Osteoblast (primary cell): ENCODE measurements at places on chromosomes 3 and 15. TPM values are rescaled to one million over a fixed set of nuclear protein-coding genes. Genes with fewer than 3 reads are reported as not detected.

GRCh38 chr3:182735672-182736071 is 57.6 kb upstream of the ATP11B start:
- no peak overlapping the region for H3K4me3 ChIP-seq
- peak; percentile 70 for DNase-seq
- no peaks in the 10 kb centered on the region for H3K36me3 ChIP-seq

DNA sequence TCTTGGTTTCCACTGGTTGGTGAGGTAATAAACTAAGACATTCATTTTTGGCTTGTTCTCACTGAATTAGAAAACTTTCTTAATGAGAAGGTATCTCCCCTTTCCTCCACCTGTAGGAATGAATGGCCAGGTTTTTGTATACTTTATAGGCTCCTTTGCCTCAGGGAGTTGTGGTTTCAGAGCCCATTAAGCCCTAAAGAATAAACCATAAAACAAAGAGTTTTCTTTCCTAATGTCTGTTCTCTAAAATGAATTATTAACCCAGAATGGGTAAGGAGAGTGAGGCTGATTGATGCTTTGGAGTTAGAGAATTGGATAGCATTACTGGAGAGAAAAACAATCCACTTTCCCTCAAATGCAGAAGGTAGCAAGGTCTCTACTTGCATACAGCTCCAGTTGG is 67.6 kb downstream of the TIGIT start:
- H3K27ac ChIP-seq = no peak overlapping the region
- H3K27me3 ChIP-seq = no peaks in the 10 kb centered on the region
- H3K4me3 ChIP-seq = no peak overlapping the region
- H3K4me1 ChIP-seq = peaks cover 11% of the 10 kb centered on the region
- no peak for DNase-seq

GRCh38 chr15:77716632-77717332 is 84.1 kb upstream of the LINGO1 start:
- H3K4me1 ChIP-seq = no peaks in the 10 kb centered on the region
- DNase-seq = peak; percentile 47
- H3K4me3 ChIP-seq = no peak overlapping the region
- peaks cover 5% of the 10 kb centered on the region for H3K27me3 ChIP-seq

- no peaks in the 10 kb centered on the region for H3K36me3 ChIP-seq
- H3K4me3 ChIP-seq = no peak overlapping the region
- DNase-seq = peak; percentile 100
- peaks cover 15% of the 10 kb centered on the region for H3K4me1 ChIP-seq
- H3K27ac ChIP-seq = no peak overlapping the region
- H3K27me3 ChIP-seq = peaks cover 26% of the 10 kb centered on the region
Observed at GRCh38 chr3:42683875-42684598, 1.3 kb upstream of the KLHL40 start.

GRCh38 chr3:51941463-51941797 is 274 bp downstream of the RRP9 start:
- DNase-seq = no peak
- peaks cover 45% of the 10 kb centered on the region for H3K36me3 ChIP-seq
- H3K27me3 ChIP-seq = no peaks in the 10 kb centered on the region
- peaks cover 25% of the 10 kb centered on the region for H3K4me1 ChIP-seq
- H3K27ac ChIP-seq = peak overlapping the region; percentile 71

Gene MRAS
- total RNA-seq = 80.7 and 81.6 TPM in 2 replicates

Gene SOX14
- not detected in 2 replicates for total RNA-seq

DNA sequence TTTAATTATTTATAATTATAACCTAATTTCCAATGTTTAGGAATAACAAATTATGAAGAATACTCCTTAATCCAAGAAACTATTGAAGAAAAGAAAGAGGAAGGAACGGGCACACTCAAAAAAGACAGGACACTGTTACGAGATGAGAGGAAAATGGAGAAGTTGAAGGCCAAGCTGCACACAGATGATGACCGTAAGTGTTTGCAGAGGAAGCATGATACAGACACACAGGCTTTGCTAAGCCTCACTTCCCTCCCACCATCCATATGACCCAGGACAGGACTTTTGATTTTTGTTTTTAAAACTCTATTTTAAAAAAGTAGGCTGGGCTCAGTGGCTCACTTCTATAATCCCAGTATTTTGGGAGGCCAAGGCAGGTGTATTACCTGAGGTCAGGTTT is 389.4 kb upstream of the TPM1 start:
- H3K27me3 ChIP-seq = no peaks in the 10 kb centered on the region
- no peak overlapping the region for H3K4me3 ChIP-seq
- peaks cover 7% of the 10 kb centered on the region for H3K4me1 ChIP-seq

Gene SLC15A2
- under 0.01 and 0.29 TPM in 2 replicates for total RNA-seq

DNA sequence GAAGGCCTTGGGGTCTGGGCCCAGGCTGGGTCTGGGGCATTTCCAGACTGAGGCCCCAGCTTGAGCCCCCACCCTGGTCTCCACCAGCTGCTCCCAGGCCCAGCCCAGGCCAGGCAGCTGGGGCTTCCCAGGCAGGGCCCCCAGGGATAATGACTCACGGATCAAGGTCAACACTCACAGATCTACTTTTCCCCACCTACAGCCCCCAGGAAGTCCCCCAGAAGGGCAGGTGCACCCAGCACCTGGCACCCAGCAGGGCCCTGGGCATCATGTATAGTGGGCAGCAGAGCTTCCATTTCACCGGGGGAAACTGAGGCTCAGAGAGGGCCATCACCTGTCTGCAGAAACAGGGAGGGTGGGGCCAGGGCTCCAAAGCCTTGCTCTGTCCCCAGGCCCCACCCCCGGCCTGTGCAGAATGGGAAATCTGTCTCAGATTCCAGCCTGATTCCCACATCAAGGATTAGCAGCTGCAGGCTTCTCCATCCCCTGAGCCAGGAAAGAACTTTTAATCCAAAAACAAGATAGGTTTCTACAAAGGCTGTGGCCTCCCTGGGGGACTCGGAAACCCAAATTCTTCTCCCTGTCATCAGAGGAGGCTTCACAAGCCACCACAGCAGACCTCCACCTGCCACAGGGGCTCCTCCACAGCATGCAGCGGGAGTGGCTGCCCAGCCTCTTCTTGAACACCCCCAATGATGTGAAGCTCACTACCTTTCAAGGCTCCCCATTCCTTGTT is 49.8 kb downstream of the IQSEC1 start:
- H3K4me1 ChIP-seq = peaks cover 69% of the 10 kb centered on the region
- no peak overlapping the region for H3K4me3 ChIP-seq
- peak overlapping the region; percentile 60 for H3K27ac ChIP-seq
- peak; percentile 89 for DNase-seq
- no peaks in the 10 kb centered on the region for H3K27me3 ChIP-seq

Gene CLPX
- total RNA-seq = 39.5 and 46.7 TPM in 2 replicates

DNA sequence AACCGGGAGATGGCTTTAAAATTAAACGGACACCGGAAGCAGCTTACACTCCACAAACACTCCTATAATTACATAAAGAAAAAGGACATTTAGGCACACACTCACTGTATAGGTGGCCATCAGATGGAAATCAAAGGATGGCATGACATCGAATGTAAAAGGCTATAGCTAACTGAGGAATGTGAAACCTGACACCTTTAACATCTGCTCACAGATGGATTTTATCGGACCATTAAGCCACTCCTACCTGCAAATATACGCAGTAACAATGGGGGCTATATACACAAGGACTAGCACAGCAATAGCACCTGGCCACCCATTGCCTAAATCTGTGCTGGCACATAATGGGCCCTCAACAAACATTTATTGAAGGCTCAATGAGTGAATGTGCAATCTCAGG is 14.5 kb upstream of the RBSN start:
- no peak overlapping the region for H3K27ac ChIP-seq
- H3K4me3 ChIP-seq = no peak overlapping the region
- peaks cover 8% of the 10 kb centered on the region for H3K27me3 ChIP-seq
- no peak for DNase-seq
- no peaks in the 10 kb centered on the region for H3K36me3 ChIP-seq

GRCh38 chr3:181510500-181510899 is 201.2 kb upstream of the SOX2 start:
- no peaks in the 10 kb centered on the region for H3K27me3 ChIP-seq
- H3K4me3 ChIP-seq = no peak overlapping the region
- H3K27ac ChIP-seq = no peak overlapping the region
- DNase-seq = no peak
- H3K36me3 ChIP-seq = no peaks in the 10 kb centered on the region

DNA sequence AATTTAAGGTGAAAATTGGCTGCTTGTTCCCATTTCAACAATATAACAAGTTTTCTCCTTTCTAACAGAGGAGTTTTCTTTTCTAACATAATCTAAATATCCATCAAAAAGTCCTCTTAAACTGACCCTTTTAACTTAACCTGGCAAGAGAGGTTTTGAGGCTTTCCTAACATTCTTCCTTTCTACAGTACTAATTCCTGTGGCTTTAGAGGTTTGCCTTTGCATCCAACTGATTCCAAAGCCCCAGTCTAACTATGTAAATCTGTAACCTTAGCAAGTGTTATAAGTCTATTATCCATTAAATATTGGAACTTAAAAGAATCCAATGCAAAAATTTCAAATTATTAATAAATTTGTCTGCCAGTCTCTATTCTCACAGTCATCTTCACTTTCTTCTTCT is 134.1 kb downstream of the ISL2 start:
- no peak overlapping the region for H3K27ac ChIP-seq
- no peaks in the 10 kb centered on the region for H3K4me1 ChIP-seq
- H3K4me3 ChIP-seq = no peak overlapping the region
- H3K27me3 ChIP-seq = no peaks in the 10 kb centered on the region
- no peaks in the 10 kb centered on the region for H3K36me3 ChIP-seq

Gene IGF2BP2
- 80.4 and 81.8 TPM in 2 replicates for total RNA-seq

Gene RHO
- total RNA-seq = not detected in 2 replicates

DNA sequence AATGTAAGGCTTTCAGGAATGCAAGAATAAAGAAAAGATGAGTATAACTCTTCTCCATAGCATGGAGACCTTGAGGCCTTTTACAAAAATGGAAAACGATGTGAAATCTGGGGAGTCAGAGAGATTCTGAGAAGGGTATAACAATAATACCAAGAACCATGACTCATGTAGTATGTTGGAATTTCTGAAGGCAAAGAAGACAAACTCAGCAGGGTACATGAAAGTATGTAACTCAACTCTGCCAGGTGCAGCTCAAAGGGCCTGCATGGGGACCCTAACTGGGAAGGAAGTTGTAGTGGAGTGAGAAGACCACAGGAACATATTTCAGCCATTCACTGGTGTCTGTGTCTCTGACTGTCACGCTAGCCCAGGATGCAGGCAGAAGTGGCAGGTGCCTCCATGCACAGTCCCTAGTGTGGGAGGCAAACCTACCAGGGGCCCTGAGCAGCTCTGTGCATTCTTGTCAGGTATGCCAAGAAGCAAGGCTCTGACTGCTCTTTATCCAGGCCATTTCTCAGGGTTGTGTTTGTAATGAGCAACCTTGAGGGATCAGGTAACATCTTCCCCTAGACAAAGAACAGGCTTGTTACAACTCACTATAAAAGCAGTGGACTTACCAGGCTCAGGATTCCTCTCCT is 57.2 kb downstream of the GPR156 start:
- DNase-seq = no peak

GRCh38 chr15:75791337-75791713 is 51.9 kb upstream of the UBE2Q2 start:
- no peaks in the 10 kb centered on the region for H3K36me3 ChIP-seq
- H3K27ac ChIP-seq = no peak overlapping the region
- no peak overlapping the region for H3K4me3 ChIP-seq
- H3K4me1 ChIP-seq = no peaks in the 10 kb centered on the region

DNA sequence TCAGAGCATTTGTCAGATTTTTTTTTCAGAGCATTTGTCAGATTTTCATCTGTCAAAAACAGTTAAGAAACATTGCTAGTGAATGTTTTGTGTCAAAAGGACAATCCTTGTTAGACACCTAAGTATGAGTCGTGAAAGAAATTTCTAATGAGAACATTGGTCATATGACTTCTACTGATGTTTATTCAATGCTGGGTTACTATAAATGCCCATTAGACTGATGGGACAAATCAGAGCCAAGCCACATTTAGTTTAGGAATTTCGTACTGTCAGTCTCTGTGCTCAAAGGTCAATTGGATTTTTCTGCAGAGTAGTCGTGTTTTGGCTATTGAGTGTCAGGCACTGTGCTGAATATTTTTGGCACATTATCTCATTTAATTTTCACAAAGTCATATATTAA is 31.6 kb downstream of the TSC22D2 start:
- H3K27me3 ChIP-seq = no peaks in the 10 kb centered on the region
- H3K36me3 ChIP-seq = peaks cover 10% of the 10 kb centered on the region
- H3K4me3 ChIP-seq = no peak overlapping the region
- H3K27ac ChIP-seq = peak overlapping the region; percentile 13
- DNase-seq = no peak

Gene CACNA2D2
- not detected in 2 replicates for total RNA-seq

GRCh38 chr3:9403463-9403862 is 6.0 kb downstream of the SETD5 start:
- peaks cover 53% of the 10 kb centered on the region for H3K4me1 ChIP-seq
- H3K27ac ChIP-seq = no peak overlapping the region
- no peak for DNase-seq
- no peak overlapping the region for H3K4me3 ChIP-seq
- H3K36me3 ChIP-seq = no peaks in the 10 kb centered on the region
- H3K27me3 ChIP-seq = no peaks in the 10 kb centered on the region

GRCh38 chr3:7315037-7315436 is 454.1 kb downstream of the GRM7 start:
- no peak for DNase-seq
- H3K27me3 ChIP-seq = no peaks in the 10 kb centered on the region
- H3K36me3 ChIP-seq = no peaks in the 10 kb centered on the region
- H3K4me3 ChIP-seq = no peak overlapping the region

Gene ASB7
- total RNA-seq = 17.1 and 18.1 TPM in 2 replicates

Gene XXYLT1
- total RNA-seq = 28.2 and 28.9 TPM in 2 replicates

GRCh38 chr15:72781631-72782030 is 1.9 kb downstream of the ADPGK start:
- no peak overlapping the region for H3K27ac ChIP-seq
- H3K4me3 ChIP-seq = no peak overlapping the region
- no peaks in the 10 kb centered on the region for H3K27me3 ChIP-seq
- peaks cover 36% of the 10 kb centered on the region for H3K4me1 ChIP-seq
- DNase-seq = no peak
- H3K36me3 ChIP-seq = peaks cover 17% of the 10 kb centered on the region

Gene MNS1
- 2.2 and 2.9 TPM in 2 replicates for total RNA-seq

DNA sequence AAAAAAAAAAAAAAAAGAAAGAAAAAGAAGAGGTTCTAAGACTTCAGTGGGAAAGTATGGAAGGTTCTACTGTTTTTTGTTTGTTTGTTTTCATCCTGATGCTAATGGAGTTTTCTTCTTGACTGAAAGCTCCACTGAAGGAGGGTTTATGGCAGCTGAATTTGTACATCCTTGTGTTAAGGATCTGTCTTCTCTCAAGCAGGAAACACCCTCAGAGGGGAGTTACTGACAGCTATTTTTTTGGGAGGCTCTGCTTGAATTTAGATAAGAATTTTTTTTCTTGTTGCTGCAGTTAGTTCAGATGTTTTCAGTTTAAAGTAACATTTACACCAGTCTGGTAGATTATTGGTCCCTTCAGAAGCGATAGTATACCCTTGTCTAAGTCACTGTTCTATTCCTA is 325.3 kb downstream of the ROBO2 start:
- no peak overlapping the region for H3K4me3 ChIP-seq
- no peaks in the 10 kb centered on the region for H3K4me1 ChIP-seq
- no peak for DNase-seq
- H3K27me3 ChIP-seq = no peaks in the 10 kb centered on the region
- H3K27ac ChIP-seq = no peak overlapping the region

GRCh38 chr3:18351823-18352744 is 73.1 kb downstream of the SATB1 start:
- no peak overlapping the region for H3K4me3 ChIP-seq
- H3K27me3 ChIP-seq = no peaks in the 10 kb centered on the region
- no peaks in the 10 kb centered on the region for H3K4me1 ChIP-seq
- H3K36me3 ChIP-seq = no peaks in the 10 kb centered on the region

Gene WDR93
- under 0.01 and 0.36 TPM in 2 replicates for total RNA-seq

Gene GNAT1
- total RNA-seq = not detected in 2 replicates

- H3K36me3 ChIP-seq = no peaks in the 10 kb centered on the region
- H3K4me3 ChIP-seq = peak overlapping the region; percentile 0
- no peaks in the 10 kb centered on the region for H3K27me3 ChIP-seq
- H3K4me1 ChIP-seq = peaks cover 42% of the 10 kb centered on the region
- peak; percentile 68 for DNase-seq
Observed at GRCh38 chr3:100073714-100074307, 40.5 kb downstream of the FILIP1L start.

Gene KBTBD8
- total RNA-seq = 1.1 and 3.8 TPM in 2 replicates

Gene AMOTL2
- total RNA-seq = 205 and 300 TPM in 2 replicates
